GM04503 (cell line): ENCODE measurements at places on chromosomes 11 and 22.

DNA sequence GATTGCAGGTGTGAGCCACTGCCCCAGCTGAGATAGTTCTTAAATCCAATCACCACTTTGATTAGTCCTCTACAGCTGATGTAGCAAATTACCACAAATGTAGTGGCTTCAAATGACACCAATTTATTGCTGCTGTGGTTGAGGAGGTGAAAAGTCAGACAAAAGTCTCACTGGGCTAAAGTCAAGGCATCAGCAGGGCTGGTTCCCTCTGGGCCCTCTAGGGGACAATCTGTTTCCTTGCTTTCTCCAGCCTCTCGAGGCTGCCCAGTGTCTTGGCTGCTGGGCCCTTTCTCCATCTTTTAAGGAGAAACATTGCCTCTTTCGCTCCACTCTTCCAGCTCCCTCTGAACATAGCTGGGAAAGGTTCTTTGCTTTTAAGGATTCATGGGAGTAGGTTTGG lies 50.5 kb upstream of the SHANK2 start:
- no peak for DNase-seq

- DNase-seq, result no peak
Measured at GRCh38 chr11:119100994-119101758, 477 bp downstream of the DPAGT1 start.

GRCh38 chr11:78406568-78407196 lies 10.9 kb downstream of the GAB2 start:
- DNase-seq, result no peak

GRCh38 chr22:42280836-42281235 lies 10.4 kb upstream of the TCF20 start:
- no peak for DNase-seq

- DNase-seq, result no peak
Measured at GRCh38 chr11:124640666-124641065, 18.0 kb downstream of the TBRG1 start.

- no peak for DNase-seq
Measured at GRCh38 chr11:119676461-119677020, 52.5 kb downstream of the NECTIN1 start.

GRCh38 chr11:130673698-130674097 lies 225.3 kb downstream of the ADAMTS15 start:
- DNase-seq, result no peak

DNA sequence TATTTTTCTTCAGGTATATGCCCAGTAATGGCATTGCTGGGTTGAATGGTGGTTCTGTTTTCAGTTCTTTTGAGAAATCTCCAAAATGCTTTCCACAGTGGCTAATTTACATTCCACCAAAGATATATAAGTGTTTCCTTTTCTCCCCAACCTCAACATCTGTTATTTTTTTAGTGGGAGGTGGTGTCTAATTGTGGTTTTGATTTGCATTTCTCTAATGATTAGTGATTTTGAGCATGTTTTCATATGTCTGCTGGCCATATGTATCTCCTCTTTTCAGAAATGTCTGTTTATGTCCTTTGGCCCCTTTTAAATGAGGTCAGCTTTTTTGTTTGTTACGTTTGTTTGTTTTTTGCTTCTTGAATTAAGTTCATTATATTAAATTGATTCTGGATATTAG lies 760.2 kb downstream of the KCNA4 start:
- no peak for DNase-seq
